ENCODE measurements at places on chromosomes 1 and 21.

- no peak for DNase-seq
These were observed 35.8 kb upstream of the PRSS38 start for GRCh38 chr1:227779685-227780084.

DNA sequence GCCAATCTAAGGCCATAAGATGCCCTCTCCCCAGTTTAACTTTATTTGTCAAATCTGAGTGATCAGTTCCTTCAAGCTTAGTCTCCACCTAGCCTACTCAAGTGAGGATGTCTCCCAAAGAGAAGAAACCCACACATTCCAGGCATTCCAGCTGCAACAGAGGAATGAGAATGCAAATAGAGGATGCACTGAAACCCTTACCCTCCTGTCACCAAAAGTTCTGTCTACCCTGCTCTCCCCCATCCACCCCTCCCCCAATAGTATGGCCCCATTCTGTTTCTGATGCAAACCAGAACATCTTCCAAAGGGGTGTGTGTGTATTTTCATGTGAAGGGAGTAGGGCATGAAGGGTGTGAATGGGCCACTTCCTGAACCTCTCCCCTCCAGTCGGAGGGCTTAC is 3.0 kb downstream of the DUSP23 start:
- no peak for DNase-seq

- DNase-seq, result no peak
These were observed 27.5 kb upstream of the SOX13 start for GRCh38 chr1:204045430-204045829.

DNA sequence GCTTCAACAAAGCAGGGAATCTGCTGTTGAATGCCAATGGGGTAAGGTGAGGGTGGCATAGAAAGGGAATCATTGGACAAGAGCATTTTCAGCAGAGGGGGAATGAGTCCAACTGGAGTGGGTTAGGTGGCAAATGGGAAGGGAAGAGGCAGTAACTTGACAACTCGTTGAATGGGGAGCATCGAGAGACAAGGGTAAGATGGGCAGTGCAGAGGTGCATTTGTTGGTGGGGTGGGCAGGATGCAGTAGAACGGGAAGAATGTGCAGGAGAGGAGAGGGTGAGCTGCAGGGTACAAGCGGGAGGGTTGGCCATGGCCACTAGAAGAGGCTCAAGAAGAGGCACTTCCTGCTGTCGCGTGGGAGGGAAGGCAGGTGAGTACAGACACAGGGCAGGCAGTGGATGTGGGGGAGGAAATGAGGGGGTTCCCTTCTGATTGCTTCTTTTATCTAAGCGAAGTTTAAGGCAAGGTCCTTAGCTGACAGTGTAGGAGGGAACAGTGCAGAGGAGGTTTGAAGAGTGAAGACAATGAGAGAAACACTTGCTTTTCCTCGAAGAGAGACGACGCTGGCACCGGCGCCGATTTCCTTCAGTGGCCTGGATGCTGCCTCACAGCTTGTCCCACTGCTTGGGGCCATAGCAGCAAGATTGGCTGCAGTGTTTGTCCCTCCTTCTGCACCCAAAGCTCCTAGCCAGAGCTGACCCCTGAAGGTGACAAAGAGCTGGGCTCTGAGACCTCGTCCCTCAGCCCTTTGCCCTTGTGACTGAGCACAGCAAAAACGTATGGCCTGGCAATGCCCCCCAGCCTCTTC is 3.2 kb upstream of the IKBKE start:
- DNase-seq, result peak; percentile 28

DNA sequence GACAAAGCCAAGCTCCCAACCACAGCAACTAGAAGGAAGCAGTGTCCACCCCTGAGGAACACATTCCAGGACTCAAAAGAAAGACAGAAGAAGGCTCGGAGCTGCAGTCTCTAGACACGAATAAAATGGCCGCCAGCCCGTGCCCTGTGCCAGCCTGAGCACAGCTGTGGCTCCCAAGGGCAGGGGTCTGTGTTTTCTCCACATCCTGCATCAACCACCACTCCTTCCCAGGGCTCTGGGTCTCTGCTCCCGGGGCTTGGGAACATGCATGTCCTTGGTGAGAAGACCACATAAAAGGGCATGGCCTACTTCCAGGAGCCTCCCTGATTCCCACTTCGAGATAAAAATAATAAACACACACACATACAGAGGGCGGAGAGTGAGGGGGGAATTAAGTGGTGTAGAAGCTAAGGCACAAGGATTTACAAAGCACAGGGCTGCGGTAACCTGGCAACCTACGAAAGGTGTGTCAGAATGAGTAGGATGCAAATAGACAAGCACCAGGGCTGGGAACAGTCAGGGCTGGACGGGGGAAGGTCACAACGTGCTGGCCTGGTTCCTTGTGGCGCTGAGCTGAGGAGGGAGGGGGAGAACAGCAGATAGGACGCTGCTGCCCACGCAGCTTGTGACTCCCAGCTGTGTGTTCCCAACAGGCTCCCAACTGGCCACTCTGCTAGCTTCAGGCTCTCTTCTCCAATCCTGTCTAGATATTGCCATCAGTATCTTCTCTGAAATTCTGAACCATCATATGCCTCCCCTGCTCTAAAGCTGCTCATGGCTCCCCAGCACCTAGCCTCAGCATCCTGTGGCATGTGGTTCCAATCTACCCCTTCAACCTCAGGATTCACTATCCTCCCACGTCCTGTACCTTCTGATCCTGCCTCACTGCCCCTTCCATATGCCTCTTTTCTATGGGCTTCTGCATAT is 72.5 kb downstream of the CD34 start:
- DNase-seq, result no peak

- no peak for DNase-seq
These were observed 73.9 kb downstream of the DNTTIP2 start for GRCh38 chr1:93805027-93805610.

DNA sequence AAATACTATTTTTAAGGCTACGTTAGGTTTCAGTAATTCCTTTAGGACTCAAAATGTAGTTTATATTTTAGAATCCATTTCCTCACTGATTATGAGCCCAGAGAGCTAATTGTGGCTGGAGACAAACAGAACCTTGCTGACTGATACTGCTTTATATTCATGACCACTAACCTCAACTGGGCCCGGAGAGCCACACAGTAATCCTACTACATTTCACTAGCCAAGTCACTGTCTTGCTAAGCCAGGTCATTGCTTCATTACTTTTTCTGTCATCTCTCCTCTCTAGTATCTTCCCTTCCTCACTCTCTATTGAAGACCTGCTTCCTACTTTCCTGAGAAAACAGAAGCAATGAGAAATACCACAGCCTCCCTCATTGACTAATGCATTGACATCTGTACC is 24.7 kb downstream of the IL23R start:
- DNase-seq, result no peak

DNA sequence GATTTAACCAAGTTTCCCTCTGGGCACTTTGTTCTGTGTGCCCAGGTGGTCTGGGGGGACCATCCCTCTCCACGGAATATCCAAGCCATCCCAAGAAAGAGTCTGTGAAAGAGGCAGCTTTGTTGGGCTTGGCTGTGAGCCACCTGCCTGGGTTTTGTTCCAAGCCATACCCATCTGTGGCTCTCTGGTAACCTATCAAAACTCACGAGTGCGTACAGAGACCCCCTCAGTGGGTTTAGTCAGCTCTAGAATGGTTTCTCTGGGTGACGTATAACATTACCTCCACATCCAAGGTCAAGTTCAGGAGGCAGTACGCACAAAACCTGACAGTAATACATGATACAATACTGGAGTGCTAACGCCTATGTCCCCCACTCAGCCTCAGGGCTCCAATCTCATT is 54.2 kb downstream of the DNTTIP2 start:
- no peak for DNase-seq

DNA sequence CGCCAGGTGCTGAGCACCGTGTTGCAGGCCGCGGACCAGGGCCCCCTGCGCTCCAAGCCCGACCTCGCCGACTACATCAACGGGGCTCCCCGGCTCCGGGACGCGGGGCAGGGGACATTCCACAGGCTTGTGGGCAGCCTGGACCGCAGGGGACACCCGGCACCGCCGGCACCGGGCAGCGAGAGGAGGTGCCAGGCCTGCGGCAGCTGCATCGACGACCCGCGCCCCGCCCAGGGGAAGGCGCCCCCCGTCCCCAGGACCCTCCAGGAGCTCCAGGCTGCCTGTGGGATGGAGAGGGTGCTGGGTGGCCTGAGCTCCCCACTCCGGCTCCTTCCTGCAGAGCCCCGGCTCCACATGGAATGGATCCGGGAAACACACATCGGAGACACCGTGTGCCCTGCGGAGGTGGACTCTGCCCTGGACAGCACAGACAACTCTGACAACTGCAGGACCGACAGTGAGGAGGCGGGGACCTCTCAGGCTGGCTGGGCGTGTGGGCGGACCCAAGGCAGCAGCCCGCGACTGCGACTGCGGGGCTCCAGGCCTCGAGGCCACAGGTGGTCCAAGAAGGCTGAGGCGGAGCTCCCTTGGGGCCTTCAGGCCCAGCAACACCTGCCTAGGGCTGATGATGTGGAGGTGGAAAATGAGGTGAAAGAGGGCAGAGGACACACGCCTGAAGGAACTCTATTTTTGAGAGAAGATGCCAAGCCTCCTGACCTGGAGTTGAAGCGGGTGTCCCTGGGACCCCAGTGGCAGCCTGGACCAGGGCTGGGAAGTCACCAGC is 22.8 kb downstream of the KIAA1614 start:
- no peak for DNase-seq

GRCh38 chr1:2961081-2961480 is 60.2 kb upstream of the ACTRT2 start:
- DNase-seq, result no peak

GRCh38 chr21:25732091-25732760 is 2.5 kb downstream of the ATP5PF start:
- no peak for DNase-seq

DNA sequence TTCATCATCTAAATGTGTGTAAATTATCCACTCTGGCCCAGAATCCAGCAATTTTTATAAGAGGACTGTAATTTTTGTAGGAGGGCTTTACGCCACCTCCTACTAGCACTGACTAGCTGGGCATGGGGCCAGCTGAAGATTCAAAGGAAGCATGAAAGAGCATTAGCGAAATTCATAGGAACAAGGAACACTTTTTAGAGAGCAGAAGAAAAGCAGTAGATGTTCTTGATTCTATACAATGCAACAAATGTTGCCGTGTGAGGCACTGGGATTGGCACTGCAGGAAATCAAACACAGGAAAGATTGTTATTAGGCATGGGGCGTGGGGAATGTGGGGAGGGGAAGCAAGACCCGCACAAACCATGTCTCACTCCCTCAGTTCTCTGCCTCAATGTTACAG is 58.4 kb upstream of the PARP1 start:
- DNase-seq, result no peak
